Sigmoid colon (tissue), 7 donors: ENCODE measurements at places on chromosomes 5 and 9. TPM values are rescaled to one million over a fixed set of nuclear protein-coding genes. Genes with fewer than 3 reads are reported as not detected.

DAPK1 gene
- 78.1 TPM for total RNA-seq

SPATA31C1 gene
- total RNA-seq, result not detected

AIF1L gene
- total RNA-seq, result 5.0 TPM

ZFP2 gene
- 3.5 TPM for total RNA-seq

HDHD3 gene
- 19.7 TPM for total RNA-seq

COL15A1 gene
- 21.4 TPM for total RNA-seq

PROB1 gene
- 0.36 TPM for total RNA-seq

LCN15 gene
- total RNA-seq, result not detected

OCLN gene
- 3.9 TPM for total RNA-seq

TAF1L gene
- not detected for total RNA-seq

MED7 gene
- total RNA-seq, result 9.7 TPM

ADGRD2 gene
- total RNA-seq, result not detected

BRD9 gene
- 21.4 TPM for total RNA-seq

CDH6 gene
- total RNA-seq, result 6.9 TPM
